Smooth muscle cell of the umbilical artery (primary cell): ENCODE measurements at places on chromosomes 7 and 10. TPM values are rescaled to one million over a fixed set of nuclear protein-coding genes. Genes with fewer than 3 reads are reported as not detected.

Gene COL13A1
- 17.2 and 25.7 TPM in 2 replicates for total RNA-seq

Gene LBX1
- total RNA-seq: not detected in 2 replicates

Gene OR6B1
- total RNA-seq: not detected in 2 replicates

Gene ZNF735
- not detected in 2 replicates for total RNA-seq

Gene PON3
- not detected in 2 replicates for total RNA-seq

Gene PVRIG
- not detected in 2 replicates for total RNA-seq

Gene CCDC3
- 0.05 TPM in 1 of 2 replicates, not detected in the other for total RNA-seq

Gene PRLHR
- total RNA-seq: not detected in 2 replicates

Gene VWA2
- not detected in 2 replicates for total RNA-seq

Gene PDE6C
- not detected in 2 replicates for total RNA-seq

Gene SPDYE1
- not detected in 2 replicates for total RNA-seq

Gene KIAA1549
- total RNA-seq: 3.6 and 4.5 TPM in 2 replicates

Gene CFAP43
- total RNA-seq: under 0.01 and 0.18 TPM in 2 replicates

Gene C10orf105
- total RNA-seq: not detected in 2 replicates

Gene RAB18
- total RNA-seq: 49.6 and 77.6 TPM in 2 replicates

Gene SPDYE8
- total RNA-seq: not detected in 2 replicates

Gene OR2A42
- total RNA-seq: under 0.01 TPM in 1 of 2 replicates, not detected in the other

Gene SPDYE16
- total RNA-seq: 0.05 TPM in 1 of 2 replicates, not detected in the other

Gene MRM2
- 11.6 and 13.4 TPM in 2 replicates for total RNA-seq

Gene GPR15LG
- total RNA-seq: not detected in 2 replicates

Gene RET
- 0.30 and 0.74 TPM in 2 replicates for total RNA-seq

Gene GPER1
- total RNA-seq: 0.59 and 1.6 TPM in 2 replicates

Gene TAC1
- total RNA-seq: not detected in 2 replicates
